NCI-H1694 (cell line): ENCODE measurements at places on chromosomes 16 and 17.

DNA sequence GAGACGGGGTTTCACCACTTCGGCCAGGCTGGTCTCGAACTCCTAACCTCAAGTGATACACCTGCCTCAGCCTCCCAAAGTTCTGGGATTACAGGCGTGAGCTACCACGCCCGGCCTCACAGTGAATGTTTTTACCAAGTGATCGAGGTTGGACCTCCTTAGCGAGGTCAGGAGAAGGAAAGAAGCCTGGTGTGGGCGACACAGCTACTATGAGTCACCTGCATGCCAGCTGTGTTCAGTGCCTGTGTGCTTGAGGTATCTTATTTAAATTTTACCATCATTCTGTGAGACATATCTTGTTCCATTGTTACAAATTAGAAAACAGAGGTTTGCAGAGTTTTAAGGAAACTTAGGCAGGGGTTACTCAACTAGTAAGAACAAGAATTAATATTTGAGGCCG, 174.8 kb upstream of the DYNLRB2 start:
- no peak for DNase-seq

- DNase-seq, result peak; percentile 99
These were observed 10.1 kb upstream of the STAC2 start for GRCh38 chr17:39235555-39236449.

- peak; percentile 47 for DNase-seq
These were observed 4.0 kb downstream of the NOG start for GRCh38 chr17:56597495-56597990.

GRCh38 chr16:3610698-3611145, 684 bp downstream of the SLX4 start:
- DNase-seq, result no peak

DNA sequence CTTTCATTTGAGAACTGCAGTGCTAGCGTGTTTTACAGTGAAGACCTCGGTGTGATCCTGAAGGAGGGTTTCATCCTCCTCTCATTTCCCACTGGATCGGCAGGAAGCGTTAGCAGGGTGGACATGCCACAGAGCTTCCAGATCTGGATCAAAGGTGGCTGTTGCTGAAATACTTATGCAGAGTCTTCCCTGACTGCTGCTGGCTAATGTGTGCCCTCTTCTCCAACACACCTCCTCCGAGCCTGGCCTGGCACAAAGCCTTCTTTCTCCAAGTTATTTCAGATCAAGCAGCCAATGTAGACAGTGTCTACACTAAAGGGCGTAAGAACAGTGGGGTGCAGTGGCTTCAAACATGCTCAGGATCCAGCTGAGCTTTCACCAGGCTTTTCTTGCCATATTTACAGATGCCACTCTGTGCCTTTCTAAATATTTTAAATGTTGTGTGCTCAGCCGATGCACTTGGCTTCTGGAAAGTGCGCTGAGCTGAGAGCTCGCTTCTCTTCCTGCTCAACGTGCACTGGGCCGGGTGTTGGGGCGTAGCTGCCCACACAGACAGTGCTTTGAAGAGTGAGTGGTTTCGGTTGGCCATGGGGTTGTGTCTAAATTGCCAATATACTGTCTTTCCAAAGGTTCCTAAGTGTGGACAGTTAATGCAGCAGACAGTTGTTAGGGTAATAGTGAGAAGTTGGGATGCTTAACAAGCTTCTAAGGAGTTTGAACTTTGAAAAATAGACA, 2.1 kb downstream of the ZNF750 start:
- DNase-seq, result no peak

DNA sequence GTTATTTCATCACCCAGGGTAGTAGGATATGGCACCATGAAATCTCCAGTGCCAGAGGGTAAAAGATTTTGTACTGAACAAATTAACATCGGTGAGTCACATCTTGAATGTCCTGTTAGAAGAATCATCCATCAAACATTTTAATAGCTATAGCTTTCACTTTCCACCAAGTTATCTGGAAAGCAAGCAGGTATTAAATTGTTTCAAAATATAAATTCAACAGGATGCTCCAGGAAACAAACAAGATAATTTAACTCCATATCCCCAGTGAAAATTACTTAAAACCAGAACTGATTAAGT, 2.4 kb downstream of the VEZF1 start:
- DNase-seq, result no peak

- DNase-seq, result no peak
These were observed 197.3 kb upstream of the PMFBP1 start for GRCh38 chr16:72369274-72369673.

DNA sequence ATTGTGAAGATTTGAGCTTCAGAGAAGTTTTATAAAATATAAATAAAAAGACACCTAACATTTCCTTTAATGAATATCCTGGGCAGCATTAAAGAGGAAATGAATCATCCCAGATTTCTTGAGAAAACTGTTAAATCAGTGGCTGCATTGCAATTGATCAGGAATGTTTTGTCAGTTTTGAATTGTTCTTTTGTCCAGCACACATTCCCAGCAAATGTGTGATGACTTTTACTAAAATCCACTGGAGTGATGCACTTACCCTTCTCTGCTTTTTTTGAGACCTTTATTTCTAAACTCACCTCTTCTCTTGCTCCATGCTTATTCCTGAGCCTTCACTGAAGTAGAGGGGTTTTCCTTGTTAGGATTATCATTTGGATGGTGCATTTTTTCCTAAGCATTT, 1307.2 kb downstream of the CDH8 start:
- no peak for DNase-seq

- no peak for DNase-seq
These were observed 12.5 kb downstream of the SREBF1 start for GRCh38 chr17:17824119-17824782.

DNA sequence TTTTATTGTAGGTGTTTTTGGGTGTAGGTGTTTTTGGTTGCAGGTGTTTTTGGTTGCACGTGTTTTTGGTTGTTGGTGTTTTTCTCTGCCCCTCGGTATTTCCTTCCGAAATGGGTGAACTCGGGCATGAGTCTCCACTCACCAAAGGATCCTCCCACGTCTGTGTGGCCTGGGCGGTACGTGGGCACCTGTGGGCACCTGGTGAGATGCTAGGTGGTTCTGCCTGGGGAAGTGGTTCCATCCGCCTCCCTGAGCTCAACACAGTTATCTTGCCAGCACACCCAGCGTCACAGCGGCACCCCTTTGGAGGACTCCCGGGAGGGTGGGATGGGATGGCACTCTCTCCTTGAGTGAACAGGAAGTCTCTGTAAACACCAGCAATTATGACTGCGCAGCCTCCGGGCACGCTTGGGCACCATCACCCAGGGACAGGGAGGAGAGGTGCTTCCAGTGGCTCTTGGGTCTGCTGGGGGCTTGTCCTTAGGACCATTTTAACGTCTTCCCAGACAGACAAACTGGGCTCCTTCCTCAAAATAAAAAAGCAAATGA, 29.8 kb downstream of the COX4I1 start:
- DNase-seq, result no peak

DNA sequence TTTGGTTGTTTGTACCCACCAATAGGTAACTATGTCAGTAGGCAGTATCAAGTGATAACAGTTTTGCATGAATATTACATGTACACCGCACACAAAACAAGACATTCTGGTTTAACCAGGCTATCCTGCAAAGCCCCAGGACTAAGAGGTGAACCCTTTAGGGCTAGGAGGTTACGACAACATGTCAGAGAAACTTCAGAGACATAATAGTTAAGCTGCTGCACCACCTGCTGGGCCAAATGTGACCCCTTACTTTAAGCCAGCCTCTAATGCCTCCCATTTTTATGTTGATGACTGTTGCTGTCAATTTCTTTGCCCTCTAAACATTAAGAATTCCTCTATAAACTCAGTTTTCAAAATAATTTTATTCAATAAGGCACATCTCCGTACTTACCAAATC, 15.4 kb downstream of the SRP68 start:
- no peak for DNase-seq

DNA sequence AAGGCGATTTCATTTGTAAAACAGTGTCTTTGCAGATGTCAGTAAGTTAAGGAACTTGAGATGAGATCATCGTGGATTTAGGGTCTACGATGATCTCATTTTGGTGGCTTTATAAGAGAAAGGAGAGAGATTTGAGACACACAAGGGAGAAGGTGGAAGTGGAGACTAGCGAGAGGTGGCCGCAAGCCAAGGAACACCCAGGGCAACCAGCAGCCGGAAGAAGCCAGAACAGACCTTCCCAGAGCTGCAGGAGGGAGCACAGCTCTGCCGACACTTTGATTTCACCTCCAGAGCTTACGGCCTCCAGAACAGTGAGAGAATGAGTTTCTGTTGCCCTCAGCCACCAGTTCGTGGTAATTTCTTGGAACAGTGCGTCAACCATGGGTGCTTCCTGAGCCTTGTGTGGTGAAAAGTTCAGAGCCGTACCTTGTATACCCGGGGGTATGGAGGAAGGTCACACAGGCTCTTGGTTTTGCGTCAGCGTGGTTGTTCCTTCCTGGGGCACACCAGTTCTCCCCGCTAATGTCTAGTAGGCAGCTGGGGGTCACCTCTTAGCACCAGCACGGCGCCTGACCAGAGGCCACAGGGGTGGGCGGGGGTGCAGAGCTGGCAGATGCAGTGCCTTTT, 12.9 kb upstream of the SEC14L1 start:
- no peak for DNase-seq

GRCh38 chr17:74089869-74090464, 113.5 kb upstream of the RPL38 start:
- peak; percentile 84 for DNase-seq

DNA sequence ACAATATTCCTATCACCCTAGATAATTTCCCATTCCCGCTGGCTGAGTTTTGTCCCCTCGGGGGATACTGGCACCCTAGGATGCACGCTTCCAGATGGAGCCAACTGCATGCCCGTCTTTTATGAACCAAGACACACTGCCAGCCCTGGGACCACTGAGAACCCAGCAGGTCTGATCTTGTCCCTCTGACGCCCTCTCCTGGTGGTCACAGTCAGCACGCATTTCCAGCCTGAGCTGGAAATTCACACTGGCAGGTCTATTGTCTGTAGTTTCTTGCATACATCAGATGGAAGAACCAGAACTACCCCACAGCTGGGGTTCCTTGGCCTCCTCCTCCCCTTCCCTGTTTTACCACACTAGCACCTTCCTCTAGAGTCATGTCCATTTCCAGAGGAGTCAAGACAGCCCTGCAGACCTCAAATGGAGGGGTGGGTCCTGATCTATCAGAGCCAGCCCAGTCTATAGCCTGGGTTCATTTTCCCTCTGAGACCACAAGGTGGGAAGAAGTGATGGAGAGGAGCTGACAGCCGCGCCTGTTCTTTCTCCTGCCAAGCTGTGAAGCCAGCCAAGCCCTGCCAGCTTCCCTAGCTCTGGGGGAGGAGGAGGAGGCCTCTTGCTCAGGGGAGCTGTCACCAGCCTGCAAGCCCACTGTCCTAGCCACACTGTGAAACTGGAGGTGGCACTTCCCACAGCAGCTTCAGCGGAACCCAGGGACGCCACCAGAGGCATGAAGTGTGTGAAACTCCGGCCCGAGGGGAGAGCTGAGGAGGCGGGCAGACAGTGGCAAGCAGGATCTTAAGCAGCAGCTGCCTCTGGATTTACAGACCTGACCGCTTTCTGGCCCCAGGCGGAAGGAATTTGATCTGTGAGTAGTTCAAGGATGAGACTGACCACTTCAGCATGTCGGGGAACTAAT, 29.3 kb downstream of the MXRA7 start:
- DNase-seq, result peak; percentile 79
